ENCODE measurements at places on chromosomes 11 and 22. TPM values are rescaled to one million over a fixed set of nuclear protein-coding genes. Genes with fewer than 3 reads are reported as not detected.

Gene NAALAD2
- total RNA-seq: not detected

Gene ADM
- total RNA-seq: 0.31 TPM

Gene INPP5J
- 0.12 TPM for total RNA-seq

Gene APOC3
- total RNA-seq: not detected

Gene NEFH
- 3.5 TPM for total RNA-seq

Gene IRAG1
- not detected for total RNA-seq

- peak; percentile 16 for DNase-seq
These were observed 650 bp downstream of the GUCY1A2 start for GRCh38 chr11:107017433-107018218.

DNA sequence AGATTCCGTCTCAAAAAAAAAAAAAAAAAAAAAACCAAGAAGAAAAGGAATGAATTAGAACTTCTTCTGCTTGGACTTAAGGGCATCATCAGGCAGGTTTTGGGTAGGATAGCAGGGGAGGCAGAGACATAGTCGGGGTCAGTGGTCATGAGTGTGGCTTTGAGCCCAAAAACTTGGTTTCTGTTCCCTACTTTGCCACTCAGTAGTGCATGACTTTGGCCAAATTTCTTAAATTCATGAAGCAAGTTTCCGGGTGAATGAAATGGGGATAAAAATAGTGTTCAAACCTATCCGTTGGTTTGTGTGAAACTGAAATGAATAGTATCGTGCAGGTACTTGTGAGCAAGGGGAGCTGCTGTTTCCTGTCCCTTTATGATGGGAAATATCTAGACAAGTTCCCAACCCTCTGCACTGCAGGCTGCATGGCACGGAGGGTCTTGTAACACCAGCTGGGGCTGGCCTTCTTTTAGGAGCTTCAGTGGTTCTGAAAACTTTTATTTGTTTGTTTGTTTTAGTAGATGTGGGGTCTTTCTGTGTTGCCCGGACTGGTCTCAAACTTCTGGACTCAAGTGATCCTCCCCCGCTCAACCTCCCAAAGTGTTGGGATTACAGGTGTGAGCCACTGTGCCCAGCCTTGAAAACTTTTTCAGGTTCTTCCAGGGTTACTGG is 18.4 kb downstream of the NEAT1 start:
- peak; percentile 44 for DNase-seq

- peak; percentile 33 for DNase-seq
These were observed 56.6 kb upstream of the FDX1 start for GRCh38 chr11:110373051-110373702.

- DNase-seq: no peak
These were observed 130.0 kb downstream of the EHF start for GRCh38 chr11:34750692-34751405.

GRCh38 chr11:26947379-26947844 is 46.5 kb upstream of the FIBIN start:
- no peak for DNase-seq

DNA sequence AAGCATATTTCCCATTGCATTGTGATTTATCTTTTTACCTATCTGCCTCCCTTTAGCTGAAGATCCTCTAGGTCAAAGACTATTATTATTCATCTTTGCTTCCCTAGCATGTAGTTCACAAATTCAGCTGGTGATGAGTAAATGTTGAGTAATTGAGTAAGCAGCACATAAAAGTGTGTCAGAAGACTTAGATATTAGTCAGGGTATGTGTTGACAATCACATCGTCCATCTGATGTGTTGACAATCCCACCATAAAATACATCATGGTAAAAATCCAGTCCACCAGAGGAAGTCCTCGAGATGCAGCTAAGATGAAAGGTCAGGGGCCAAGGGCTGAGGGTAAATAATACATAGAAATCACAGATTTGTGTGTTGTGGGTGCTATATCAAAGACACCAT is 22.9 kb upstream of the ABTB2 start:
- DNase-seq: no peak

GRCh38 chr11:15118431-15118830 is 3.7 kb downstream of the INSC start:
- peak; percentile 34 for DNase-seq

DNA sequence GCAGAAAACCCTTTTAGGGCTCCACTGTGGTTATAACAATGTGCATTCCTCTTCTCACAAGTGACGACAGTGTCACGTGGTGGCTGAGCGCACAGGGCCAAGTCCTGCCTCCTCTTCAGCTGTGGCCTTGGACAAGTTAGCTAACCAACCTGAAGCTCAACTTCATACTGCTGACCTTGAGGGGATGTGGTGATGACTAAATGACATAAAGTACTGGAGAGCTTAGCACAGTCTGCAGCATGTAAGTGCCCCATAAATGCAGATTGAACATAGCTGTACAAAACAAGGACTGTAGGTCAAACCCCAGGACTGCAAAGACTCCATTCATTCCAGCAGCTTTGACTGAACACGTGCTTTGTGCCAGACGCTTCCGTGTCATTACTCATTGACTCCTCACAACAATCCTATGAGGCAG is 20.1 kb upstream of the MRGPRX2 start:
- no peak for DNase-seq

GRCh38 chr22:21567456-21568346 is at the start of gene UBE2L3:
Gene UBE2L3 (plus strand): TSS chr22:21567714. CDS start chr22:21567745, 31 bp downstream.
- peak; percentile 89 for DNase-seq

DNA sequence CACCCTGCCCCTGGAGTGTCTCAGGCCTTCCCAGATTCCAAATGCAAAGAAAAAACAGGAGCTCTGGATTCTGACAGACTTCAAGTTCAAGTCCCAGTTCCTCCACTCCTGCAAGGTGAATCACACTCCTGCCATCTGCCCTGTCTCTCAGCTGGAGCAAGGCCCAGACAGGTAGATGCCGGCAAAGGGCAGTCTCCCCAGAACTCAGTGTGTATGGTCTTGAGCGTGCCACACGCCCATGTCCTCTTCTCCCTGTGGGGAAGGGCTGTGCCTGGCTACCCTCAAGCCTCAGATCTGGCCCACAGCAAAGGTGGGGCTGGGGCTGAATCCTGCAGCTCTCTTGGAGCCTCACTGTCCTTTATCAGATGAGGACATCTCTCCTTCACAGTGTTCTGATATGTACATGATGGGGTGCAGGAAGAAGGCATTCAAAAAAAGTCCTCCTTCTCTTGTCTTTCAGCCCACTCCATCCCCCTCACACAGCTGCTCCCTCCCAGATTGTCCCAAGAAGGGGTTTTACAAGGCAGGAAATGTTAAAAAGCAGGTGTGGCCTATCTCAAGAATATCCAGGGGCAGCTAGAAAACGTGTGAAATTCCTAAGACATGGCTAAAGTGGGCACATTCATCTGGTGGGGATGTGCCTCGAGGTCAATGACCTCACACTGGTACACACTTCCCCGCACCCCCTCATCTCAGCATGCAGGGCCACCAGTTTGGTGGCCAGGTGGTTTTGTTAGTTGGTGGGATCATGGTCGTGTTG is 27.7 kb upstream of the ARFGAP3 start:
- DNase-seq: no peak

GRCh38 chr11:45354976-45355705 is 69.0 kb upstream of the SYT13 start:
- DNase-seq: peak; percentile 92

GRCh38 chr22:25420925-25421904 is 143.3 kb upstream of the GRK3 start:
- DNase-seq: no peak

- no peak for DNase-seq
These were observed 86.1 kb downstream of the APIP start for GRCh38 chr11:34830035-34830434.

Data from activated naive CD4-positive, alpha-beta T cell treated with anti-CD3 and anti-CD28 coated beads for 36 hours (primary cell).